ENCODE measurements at places on chromosomes 1 and 21.
A peak's percentile ranks its signal among the peaks of the same experiment; 100 is the strongest.

DNA sequence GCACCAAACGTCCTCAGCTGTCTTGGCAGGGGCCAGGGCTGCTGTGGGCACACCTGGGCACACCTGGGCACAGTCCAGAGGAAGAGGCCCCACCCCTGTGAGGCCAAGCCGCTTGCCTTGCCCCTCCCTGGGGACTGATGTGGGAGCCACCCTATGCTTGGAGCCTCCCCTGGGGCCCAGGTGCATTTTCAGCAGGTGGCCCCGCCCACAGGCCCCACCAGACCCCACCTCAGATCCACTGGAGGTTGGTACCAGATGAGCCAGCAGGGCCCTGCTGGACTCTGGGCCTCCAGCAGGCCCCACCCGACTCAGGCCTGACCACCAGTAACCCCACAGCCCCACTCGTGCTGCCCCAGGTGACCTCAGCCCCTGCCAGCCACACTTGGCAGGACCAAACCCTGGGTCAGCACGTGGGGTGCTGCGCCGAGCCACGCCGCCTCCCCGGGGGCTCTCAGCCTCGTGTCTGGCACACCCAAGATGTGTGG lies 8.8 kb downstream of the SLC19A1 start:
- DNase-seq, result no peak

- DNase-seq, result no peak
Measured at GRCh38 chr1:173056365-173056764, 5.6 kb upstream of the TNFSF18 start.

DNA sequence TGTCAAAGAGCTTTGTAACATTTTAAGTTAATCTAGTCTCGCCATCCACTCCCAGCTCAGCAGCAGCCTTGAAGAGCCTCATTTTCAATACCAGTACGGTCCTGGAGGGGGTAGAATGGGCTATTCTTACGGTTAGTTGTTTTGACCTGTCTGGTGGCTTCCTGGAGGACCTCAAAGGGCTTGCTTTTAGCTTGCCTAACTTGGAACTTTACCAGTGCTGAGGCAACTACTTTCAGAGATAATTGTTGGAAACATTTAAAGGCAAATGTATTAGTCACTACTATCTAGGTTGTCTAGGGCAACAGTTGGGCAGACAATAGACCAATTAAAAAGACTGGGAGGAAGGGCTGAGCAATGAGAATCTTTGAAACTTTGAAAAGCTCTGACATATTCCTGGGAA lies 56.0 kb downstream of the TTLL7 start:
- no peak for DNase-seq

GRCh38 chr1:53835491-53835890 lies 2.6 kb downstream of the NDC1 start:
- DNase-seq, result no peak

DNA sequence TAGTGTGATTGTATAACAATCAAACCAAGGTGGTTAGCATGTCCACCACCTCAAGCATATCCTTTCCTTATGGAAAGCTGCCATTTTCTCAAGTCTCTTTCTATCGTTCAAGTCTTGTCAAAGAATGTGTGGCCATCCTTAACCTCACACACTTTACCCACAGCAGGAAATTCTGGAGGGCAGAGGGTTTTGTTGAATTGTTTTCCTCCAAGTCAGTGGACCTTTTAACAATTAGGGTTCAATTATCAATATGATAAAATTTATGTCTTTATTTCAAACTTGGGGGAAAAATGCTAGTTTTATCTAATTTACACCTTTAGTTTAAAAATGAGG lies 14.2 kb upstream of the PTPRC start:
- no peak for DNase-seq

GRCh38 chr1:24294228-24294672 lies 24.9 kb upstream of the GRHL3 start:
- no peak for DNase-seq

- peak; percentile 58 for DNase-seq
Measured at GRCh38 chr21:45592208-45592619, 50.0 kb upstream of the SLC19A1 start.

DNA sequence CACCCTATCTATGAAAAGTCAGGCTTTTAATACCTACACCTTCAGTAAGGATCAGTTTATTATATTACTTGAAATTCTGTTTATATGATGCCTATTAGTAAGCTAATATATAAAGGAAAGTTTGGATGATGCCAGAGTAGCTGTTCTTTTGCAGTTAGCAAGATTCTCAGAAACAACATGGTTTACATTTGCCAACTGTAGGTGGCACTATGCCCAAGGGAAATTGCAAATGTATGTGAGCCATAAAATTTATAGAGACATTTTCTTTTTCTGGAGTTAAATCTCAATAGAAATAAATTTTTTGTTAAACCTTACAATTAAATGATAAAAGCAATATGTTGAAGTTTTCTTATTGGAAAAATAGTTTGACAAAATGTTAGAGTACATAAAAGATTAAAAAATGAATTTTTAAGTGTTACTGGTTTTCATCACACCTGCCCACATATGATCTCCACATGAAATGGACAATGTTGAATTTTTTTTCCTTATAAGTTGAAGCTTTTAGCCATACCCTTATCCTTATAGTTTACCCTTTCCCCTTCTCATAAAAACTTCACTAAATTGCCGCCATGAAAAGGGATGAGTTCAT lies 32.1 kb upstream of the EPHX4 start:
- DNase-seq, result no peak

DNA sequence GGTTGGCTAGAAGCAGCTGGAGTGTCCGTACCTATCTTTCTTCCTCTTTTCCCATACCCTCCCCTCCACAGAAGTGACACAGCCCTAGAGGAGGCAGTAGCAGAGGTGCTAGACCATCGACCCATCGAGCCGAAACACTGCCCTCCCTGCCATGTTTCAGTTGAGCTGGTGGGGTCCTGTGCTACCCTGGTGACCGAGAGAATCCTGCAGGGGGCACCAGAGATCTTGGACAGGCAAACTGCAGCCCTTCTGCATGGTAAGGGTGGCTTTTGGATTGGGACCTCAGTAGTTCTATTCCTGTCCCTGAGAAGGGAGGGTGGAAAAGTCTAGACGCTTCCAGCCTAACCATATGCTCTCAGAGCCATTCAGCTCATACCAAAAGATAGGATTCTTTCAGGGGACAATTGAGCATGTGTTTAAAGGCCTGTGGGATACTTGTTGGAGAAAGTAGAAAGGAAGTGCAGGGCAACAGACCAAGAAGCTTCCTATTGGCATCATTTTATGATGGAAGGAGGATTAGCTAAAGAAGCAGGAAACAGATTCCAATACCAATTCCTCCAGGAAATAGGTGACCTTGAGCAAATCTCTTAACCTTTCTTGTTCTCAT lies 11.7 kb upstream of the BNIPL start:
- peak; percentile 74 for DNase-seq

- DNase-seq, result no peak
Measured at GRCh38 chr1:209493559-209493958, 90.0 kb upstream of the CAMK1G start.

DNA sequence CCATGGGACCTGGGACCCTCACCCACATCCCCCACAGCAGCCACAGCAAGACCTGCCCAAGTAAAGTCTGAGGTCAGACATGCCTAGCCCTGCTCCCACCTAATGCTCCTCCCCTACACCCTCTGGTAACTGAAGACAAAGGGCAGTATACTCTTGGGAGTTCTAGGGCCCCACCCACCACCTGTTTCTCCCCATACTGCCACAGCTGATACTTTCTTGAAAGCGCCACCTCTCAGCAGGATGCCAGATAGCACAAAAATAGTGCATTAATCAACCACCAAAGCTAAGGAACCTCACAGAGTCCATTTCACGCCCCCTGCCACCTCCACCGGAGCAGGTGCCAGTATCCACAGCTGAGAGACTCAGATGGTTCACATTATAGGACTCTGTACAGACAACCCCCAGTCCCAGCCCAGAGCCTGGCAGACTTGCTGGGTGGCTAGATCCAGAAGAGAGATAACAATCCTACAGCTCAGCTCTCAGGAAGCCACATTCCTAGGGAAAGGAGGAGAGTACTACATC lies 238.1 kb downstream of the LRRC40 start:
- DNase-seq, result no peak

- no peak for DNase-seq
Measured at GRCh38 chr1:64861611-64862010, 104.7 kb downstream of the JAK1 start.

DNA sequence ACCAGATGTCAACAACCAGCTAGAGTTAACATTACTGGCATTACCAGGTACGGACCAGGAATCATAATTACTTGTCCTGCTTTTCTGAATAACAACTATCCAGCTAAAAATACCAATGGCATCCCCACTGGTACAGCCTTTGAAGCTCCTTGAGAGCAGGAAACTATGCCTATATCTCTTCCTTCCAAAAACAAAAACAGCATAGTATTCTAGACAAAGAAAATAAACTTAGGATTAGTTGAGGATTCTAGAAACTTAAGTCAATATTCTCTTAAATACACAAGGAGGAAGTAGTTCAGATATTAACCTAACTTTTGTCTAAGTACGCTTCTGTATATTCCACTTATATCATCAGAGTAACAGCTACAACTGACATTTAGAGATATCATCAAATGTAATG lies 3.0 kb downstream of the FUBP1 start:
- no peak for DNase-seq

DNA sequence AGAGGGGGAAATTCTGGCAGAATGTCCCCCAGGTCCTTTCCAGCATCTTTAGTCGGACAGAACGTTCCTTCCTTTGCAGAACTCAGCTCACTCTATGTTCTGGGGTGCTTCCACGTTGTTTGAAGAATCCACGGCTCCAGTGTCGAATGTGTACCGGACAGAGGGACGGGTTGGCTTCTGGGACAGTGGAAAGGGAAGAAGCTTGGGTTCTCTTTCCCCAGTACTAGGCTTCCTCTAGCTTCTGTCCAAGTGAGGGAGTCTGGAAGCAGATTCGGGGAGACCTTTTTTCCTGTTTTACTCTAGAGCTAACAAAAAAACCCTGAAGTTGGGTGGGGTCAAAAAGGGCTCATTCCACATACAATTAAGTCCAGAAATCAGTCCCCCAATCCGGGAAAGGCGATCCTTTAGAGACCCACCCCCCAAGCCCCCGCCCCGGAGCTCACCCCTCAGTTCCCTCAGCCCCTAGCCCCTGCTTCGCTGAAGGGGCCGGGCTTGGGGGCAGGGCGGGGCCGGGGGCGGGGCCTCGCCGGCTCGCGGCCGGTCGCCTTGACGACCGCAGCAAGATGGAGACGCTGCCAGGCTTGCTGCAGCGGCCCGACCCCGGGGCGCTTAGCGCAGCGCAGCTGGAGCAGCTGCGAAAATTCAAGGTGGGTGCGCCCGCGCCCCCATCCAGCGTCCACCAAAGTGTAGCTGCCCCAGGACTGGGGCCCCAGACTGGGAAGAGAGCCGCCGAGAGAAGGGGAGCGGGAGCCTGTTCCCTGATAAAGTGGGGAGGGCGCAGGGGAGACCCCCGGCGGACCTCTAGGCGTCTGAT lies at the start of gene RIIAD1:
Gene RIIAD1, plus strand, starts transcription at position 549 of the 814 bp plus-strand sequence. Its CDS starts 15 bp downstream, at position 564.
- DNase-seq, result peak; percentile 93

GRCh38 chr1:163271535-163271934 lies 50.2 kb upstream of the NUF2 start:
- no peak for DNase-seq

- DNase-seq, result no peak
Measured at GRCh38 chr1:62228136-62228882, 33.7 kb downstream of the L1TD1 start.

DNA sequence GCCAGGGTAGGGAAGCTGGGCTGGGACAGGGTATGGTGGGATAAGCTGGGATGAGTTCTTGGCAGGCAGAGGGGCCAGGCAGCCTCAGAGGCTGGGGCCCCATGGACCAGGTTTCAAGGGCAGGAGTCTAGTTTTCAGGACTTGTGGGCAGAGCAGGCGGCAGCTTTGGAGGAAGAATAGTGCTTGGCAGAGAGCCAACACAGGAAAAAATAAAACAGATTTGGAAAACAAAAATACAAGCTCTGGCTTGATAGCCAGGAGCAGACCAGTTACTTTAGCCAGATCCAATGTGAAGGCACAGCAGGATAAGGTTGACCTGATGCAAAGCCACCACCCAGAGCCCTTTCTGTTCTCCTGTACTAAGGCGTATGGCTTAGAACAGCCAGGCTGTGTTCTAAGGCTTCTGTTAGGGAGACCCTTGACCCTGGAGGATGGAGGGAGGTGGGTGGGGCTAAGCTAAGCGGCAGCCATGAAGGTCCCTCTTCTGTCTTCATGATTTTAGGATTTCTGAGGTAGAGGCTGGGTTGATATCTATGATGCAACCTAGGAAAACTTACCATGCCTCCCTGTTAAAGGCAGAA lies 5.5 kb downstream of the TRAF5 start:
- no peak for DNase-seq

- DNase-seq, result no peak
Measured at GRCh38 chr1:227816750-227817446, 1.4 kb downstream of the PRSS38 start.

- peak; percentile 65 for DNase-seq
Measured at GRCh38 chr1:46166521-46167462, 8.1 kb upstream of the TSPAN1 start.

GRCh38 chr1:90386899-90387720 lies 330.0 kb downstream of the BARHL2 start:
- no peak for DNase-seq

DNA sequence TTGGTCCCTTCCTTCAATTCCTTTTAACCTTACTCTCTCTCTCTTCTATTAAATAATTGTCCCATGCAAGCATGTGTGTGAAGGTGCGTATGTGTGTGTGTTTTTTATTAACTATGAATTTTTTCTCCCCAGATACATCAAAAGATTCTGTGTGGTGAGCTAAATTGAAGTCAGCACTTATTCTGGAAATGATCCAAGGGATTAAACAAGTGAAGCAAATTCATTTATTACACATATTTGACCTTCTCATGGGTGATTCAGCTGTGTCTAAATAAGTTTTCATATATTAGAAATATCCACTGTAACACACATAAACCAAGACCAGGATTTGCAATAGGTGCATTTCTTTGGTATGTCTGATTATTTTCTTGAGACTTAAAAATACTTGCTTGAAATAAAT lies 24.3 kb downstream of the CHODL start:
- DNase-seq, result no peak

DNA sequence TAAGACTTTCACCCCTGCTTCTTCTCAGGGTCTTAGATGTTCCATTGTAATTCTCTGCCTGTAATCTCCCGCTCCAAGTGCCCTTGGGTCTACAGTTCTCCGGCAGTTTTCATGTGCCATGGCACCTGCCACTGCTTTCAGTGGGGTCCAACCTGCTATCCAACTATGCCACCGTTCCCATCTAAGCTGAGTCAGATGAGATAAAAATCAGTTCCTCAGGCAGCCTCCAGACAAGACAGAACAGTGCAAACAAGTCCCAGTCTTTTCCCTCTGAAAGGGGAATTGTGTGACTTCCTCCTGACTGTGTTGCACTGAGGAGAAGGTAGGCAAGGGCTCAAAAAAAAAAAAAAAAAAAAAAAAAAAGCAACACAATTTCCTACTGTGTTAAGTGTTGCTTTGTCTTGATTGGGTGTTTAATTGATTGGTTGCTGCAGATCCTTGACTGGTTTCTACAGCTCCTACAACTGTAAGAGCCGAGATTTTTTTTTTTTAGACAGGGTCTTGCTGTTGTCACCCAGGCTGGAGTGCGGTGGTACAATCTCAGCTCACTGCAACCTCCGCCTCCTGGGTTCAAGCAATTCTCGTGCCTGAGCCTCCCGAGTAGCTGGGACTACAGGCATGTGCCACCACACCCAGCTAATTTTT lies 50.7 kb downstream of the EBNA1BP2 start:
- DNase-seq, result no peak
